Motor neuron (in vitro differentiated cells): ENCODE measurements at places on chromosomes 3 and 15.

GRCh38 chr15:62164014-62164395 lies 1.1 kb downstream of the C2CD4B start:
- ATAC-seq = peak; percentile 39

GRCh38 chr3:136162322-136162721 lies 33.8 kb downstream of the MSL2 start:
- no peak for ATAC-seq

- no peak for ATAC-seq
Measured at GRCh38 chr3:143200001-143200924, 80.7 kb downstream of the CHST2 start.

- no peak for ATAC-seq
Measured at GRCh38 chr3:194215392-194215791, 79.4 kb downstream of the HES1 start.

DNA sequence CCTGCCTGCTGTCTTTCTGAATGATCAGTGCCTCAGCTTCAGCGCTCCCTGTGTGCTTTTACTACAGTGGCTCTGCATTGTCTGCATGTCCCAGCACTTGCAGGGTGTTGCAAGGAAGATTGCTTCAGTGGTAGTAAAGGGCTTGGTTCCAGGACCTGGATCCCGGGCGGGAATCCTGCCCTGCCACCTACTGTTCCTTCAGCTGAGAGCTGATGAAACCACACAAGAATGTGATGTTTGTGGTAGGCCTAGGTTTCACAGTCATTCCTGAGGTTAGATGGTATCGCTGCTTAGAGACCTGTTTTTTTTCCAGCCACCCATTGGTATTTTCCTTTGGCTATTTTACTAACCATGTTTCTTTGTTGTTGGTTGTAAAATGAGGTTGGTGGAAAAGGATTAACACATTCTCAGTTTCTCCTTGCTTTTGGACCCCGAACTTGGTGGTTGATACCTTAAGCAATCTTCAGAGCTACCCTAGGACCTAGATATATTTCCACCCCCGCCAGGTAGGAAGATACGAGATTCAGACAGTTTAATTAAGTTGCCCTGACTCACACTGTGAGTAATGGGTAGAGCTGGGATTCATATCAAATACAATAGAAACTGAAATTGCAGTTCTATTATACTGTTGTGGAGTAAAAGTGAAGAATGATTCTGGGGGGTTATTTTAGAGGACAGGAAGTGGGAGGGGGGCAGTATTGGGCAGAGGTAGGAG lies 11.4 kb downstream of the GPR87 start:
- ATAC-seq = peak; percentile 88

DNA sequence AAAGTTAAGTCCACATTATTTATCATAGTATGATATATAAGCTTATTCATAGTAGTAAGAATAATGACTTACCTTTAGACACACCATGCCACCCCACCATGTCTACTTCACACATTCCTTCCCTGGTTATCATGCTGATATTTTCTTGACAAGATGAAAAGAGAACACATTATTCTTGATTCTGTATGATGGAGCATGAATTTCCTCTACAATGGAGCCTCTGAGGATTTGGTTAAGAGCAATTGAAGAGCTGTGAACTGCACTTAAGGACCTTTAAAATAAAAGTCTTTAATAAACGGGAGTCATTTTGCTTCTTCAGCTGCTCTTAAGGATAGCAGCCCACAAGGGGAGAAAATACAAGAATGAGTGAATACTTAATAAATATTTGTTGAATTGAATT lies 226.7 kb downstream of the CADM2 start:
- ATAC-seq = no peak

DNA sequence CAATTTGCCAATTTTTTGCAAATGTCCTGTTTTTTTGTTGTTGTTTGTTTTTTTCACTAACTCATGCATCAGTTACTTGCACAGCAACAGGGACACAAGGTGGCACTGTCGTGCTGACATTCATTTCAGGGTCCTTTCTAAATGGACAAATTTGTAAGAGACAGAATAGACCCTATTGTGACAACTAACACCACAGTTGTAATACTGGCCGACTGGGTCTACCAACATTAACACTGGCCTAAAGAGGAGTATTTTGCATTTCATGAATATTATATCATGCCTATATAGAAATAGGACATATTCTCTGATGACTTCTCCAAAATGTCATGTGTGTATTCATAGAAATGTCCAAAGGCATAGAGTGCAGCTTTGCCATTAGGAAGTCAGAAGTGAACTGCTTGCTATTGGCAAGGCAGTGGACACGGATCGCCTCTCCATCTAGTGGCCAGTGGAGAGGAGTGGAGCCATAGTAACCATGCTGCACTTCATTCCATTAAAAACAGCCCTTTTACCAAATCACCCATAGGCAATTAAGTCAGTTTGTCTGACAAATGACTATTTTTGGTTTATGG lies 54.8 kb downstream of the ZBTB20 start:
- peak; percentile 100 for ATAC-seq

GRCh38 chr15:77836121-77836692 lies 203.5 kb upstream of the LINGO1 start:
- peak; percentile 65 for ATAC-seq

DNA sequence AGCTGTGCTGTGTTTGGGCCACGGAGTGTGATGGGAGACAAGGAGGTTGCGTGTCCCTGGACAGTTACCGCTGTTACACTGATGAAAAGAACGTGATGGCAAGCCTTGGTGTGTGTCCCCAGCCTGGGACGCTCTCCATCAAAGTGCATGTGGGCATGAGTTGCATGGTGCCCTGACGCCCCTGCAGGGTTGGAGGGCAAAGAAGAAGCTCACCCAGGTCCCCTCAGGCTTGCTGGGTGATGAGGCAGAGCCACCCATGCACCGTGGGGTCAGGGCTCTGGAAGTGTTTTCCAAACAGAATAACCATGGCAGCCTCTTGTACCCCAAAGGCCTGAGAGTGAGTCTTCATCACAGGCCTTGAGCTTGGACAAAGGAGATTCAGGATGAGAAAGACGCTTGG lies 189.2 kb downstream of the ATP10A start:
- no peak for ATAC-seq

DNA sequence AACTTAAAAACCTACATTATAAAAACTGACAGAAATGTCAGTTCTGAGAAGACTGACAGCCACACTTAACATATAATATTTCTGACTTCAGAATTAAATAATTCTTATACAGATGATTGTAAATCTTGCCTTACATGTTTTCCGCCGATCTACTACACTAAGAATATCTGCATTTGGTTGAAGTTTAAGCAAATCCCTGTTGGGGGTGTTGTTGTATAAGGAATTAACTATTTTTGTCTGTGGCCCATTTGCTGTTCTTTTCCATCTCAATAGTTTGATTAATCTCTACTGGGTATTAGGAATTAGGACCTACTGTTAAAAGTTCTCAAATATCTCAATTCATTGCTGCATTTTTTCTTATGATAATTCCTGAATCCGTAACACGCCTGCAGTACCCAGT lies 838.3 kb upstream of the ROBO1 start:
- no peak for ATAC-seq

- ATAC-seq = no peak
Measured at GRCh38 chr3:132268956-132269355, 48.3 kb upstream of the ACP3 start.

GRCh38 chr15:92677999-92678398 lies 22.4 kb upstream of the FAM174B start:
- ATAC-seq = no peak

DNA sequence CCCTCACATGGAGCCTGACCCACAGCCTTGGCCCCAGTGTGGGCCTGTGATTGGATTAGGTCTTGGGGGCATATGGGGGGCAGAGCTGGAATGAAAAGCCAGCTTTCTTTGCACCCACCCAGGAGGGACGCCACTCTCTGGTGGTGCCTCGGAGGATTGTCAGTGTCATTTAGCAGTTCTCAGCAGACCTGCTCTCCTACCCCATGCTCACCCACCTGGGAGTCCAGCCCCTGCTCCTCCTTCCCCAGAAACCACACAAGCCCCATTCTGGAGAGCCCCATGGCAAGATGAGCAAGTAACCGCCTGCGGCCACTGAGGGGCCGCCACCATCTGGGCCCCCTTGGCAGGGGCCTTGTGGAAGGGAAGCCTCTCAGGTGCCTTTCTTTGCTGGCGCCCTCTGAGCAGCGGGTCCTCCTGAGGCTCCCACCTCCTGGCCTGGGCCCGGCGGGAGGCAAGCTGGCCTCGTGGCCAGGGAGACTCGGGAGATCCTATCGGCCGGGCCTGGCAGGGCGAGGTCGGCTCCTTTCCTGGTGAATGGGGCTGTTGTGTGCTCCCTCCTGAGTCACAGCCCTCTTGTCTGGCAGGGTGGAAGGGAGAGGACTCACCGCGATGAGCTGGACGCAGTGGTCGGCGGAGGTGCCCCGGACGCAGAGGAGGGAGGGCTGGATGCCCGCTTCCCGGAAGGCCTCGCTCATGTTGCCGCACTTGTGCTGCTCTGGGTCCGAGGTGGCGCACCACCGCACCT lies 2.3 kb downstream of the MELTF start:
- no peak for ATAC-seq

GRCh38 chr15:52163321-52164190 lies 27.6 kb downstream of the GNB5 start:
- no peak for ATAC-seq

- peak; percentile 10 for ATAC-seq
Measured at GRCh38 chr15:67063689-67064606, 1.5 kb upstream of the SMAD3 start.

- peak; percentile 60 for ATAC-seq
Measured at GRCh38 chr3:171646357-171647133, 163.7 kb downstream of the PLD1 start.

GRCh38 chr3:128547368-128547987 lies 54.5 kb upstream of the GATA2 start:
- ATAC-seq = peak; percentile 79

- ATAC-seq = peak; percentile 53
Measured at GRCh38 chr3:64088408-64089205, 65.3 kb upstream of the PSMD6 start.

- no peak for ATAC-seq
Measured at GRCh38 chr3:57268416-57268815, 24.1 kb downstream of the ASB14 start.

- ATAC-seq = no peak
Measured at GRCh38 chr3:1953536-1953935, 145.1 kb upstream of the CNTN4 start.

GRCh38 chr15:60265057-60265456 lies 132.7 kb downstream of the ANXA2 start:
- ATAC-seq = no peak

- ATAC-seq = peak; percentile 3
Measured at GRCh38 chr3:65521032-65521431, 517.7 kb downstream of the MAGI1 start.

GRCh38 chr15:34701536-34701935 lies 53.3 kb downstream of the GJD2 start:
- peak; percentile 38 for ATAC-seq

DNA sequence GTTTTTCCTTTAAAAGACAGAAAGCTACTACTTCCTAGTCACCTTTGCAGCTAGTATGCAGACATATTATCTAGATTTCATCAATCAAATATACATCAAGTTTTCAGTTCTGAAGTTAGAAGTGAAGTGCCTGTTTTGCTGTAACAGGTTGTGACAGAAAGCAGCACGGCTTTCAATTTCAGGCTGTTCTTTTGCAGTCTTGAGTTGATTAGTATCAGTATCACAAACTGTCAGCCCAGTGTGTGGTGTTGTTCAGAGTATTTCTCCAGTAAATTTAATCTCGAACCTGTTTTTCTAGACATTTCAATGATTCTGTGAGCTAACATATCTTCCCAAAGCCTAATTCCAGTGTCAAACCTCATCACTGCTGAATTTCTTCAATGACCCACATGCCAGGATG lies 1050.8 kb downstream of the DIPK2A start:
- ATAC-seq = no peak

- ATAC-seq = peak; percentile 70
Measured at GRCh38 chr3:5057857-5058324, 64.2 kb upstream of the ARL8B start.

DNA sequence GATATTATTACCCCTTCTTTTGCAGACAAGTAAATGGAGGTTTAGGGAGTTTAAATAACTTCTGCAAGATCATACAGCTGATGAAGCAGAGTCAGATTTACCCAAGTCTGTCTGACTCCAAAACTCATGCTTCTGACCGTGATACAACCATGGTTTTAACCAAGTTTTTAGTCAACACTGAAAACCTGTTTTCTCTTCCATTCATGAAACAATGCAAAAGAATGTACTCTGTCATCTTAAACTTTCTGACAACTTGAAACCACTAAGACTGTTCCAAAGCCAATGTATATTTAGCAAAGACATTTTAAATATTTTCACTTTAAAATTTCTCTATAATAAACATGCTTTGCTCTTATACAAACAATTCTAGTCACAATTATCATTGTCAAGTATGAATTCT lies 77.0 kb upstream of the RBMS3 start:
- no peak for ATAC-seq

DNA sequence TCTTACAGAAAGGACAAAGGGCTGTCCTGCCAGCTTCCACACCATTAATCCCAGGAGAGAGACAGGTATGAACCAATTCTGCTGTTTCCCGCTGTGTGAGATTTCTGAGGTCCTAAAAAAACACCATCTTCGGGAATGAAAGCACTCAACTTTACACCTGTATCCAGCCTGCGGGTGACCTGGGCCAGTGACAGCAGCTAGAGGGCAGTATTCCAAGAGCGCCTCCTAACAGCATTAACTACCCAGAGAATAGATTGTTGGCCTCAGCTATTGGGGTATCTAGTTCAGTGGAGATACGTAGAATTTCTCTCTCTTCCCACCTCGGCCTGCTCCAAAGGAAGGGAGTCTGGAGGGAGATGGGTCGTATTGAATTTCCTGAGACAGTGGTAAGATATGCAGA lies 55.1 kb downstream of the WDR76 start:
- no peak for ATAC-seq

DNA sequence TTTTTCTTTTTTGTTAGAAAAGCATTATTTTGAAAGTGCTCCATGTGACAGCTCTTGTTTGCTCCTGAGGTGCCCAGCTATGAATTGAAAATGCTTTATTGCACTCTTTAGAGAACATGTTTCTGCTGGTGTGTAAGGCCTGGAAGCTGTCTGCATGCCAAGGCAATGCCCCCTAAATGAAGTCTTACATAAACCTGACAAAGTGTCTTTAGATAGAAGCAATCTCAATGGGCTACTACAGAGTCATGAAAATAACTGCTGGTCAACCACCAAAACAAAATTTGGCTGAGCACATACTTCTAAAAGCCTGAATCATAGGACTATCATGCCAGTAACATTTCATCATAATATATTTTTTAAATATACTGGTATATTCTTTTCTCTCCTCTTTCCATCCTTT lies 178.7 kb downstream of the THRB start:
- ATAC-seq = no peak

- no peak for ATAC-seq
Measured at GRCh38 chr3:104044002-104044401, 1322.7 kb upstream of the ALCAM start.

DNA sequence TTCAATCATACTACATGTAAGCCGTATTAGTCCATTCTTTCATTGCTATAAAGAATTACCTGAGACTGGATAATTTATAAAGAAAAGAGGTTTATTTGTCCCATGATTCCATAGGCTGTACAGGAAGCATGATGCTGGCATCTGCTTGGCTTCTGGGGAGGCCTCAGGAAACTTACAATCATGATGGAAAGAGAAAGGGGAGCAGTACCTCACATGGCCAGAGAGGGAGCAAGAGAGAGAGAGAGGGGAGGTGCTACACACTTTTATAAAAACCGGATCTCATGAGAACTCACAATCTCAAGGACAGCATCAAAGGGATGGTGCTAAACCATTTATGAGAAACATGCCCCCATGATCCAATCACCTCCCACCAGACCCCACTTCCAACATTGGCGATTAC lies 14.3 kb upstream of the CLASP2 start:
- no peak for ATAC-seq

- ATAC-seq = no peak
Measured at GRCh38 chr3:140467796-140468315, 210.0 kb upstream of the TRIM42 start.
